ENCODE measurements at places on chromosomes 7 and 10.

GRCh38 chr7:124570558-124570957 lies 195.0 kb downstream of the GPR37 start:
- no peak for DNase-seq

DNA sequence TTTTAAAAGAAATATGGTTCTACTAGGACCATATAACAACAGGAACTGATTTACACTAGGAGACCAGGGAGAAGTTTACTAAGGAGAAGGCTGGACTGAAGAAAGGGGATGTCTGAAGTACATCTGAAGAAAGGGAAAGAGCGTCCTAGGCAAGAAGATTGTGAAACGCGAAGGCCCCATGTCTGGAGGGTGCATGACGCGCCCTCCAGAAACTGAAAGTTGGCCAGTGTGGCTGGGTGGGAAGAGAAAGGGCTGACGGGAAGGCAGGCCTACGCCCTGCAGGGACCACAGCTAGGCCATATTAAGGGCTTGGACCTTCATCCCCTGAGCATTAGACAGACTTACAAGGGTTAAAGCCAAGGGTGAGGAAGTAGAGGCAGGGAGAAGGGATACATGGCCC lies 158.0 kb downstream of the TRIL start:
- no peak for DNase-seq

DNA sequence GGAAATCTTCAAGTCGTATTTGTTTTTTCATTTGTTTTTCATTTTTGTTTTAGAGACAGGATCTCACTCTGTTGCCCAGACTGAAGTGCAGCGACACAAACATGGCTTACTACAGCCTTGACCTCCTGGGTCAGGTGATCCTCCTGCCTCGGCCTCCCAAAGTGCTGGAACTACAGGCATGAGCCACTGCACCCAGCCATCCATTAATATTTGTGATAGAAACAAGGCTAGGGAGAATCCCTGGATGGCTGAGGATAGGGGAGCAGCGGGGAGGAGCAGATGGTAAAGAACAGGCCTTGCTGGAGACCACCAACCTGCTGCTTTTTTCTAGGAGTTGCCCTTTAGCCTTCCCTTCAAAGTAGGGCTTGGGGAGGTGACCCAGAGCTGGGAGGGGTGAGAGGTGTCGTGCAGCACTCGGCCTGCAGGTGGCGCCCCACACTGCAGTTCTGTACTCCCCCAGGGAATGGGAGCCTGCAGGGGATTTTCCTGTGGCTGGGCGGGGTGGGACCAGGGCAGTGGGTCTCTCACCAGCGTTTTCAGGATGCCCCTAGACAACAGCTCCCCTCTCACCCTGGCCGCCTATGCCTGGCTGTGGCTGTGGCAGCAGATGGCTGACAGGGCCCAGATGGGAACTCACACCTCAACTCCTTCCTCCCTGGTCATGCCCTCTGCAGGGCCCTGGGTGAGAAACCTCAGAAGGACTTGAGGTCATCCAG lies 12.6 kb upstream of the CDH23 start:
- DNase-seq, result peak; percentile 22

GRCh38 chr7:40306596-40306995 lies 171.8 kb downstream of the SUGCT start:
- DNase-seq, result no peak

- no peak for DNase-seq
Observed at GRCh38 chr7:44381494-44382220, 56.3 kb upstream of the CAMK2B start.

DNA sequence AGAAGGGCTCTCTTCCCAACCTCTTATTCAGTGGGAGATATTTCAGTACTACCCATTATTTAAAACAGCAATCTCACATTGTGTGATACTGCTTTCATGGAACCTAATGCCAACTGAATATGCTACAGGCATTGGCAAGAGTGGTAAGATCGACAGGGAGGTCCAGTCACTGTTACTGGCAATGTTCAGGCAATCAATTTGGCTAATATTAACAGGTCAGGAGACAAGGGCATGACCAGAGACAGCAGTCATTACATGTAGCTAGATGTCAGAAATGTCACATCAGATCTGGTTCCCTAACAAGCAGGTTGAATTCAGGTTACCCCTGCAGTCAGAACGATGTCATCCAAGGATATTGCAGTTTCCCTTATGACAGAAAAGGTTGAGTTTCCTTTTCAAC lies 129.4 kb downstream of the ARHGAP12 start:
- no peak for DNase-seq

GRCh38 chr7:99090771-99091542 lies 53.0 kb downstream of the SMURF1 start:
- DNase-seq, result peak; percentile 11

DNA sequence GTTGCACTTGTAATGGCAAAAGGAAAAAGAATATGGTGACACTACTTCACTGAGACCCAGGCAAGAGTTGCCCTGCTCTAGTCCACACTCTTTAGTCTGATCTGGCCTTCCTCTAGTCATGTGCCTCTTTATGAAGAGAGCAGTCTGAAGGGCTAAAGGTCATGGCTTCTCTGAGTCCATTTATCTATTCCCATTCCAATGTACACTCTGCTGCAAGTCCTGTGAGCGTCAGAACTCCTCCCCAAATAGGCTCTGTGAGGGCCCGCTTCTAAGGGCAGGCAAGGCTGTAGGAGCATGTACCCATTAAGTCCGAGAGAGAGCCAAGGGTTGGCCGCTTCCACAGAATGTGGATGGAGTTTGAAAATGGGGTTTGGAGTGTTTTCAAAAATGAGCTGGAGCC lies 209.3 kb downstream of the AHR start:
- no peak for DNase-seq

DNA sequence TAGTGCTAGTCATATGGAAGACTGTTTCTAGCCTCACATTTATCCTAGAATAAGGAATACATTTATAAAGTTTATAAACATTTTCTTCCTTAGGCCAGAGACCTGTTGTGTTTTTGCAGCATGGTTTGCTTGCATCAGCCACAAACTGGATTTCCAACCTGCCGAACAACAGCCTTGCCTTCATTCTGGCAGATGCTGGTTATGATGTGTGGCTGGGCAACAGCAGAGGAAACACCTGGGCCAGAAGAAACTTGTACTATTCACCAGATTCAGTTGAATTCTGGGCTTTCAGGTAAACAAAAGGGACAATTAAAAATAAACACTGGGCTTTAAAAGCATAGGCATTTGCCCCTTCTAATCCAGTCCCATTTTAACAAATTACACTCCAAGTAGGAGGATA lies 4.2 kb downstream of the LIPF start:
- no peak for DNase-seq

DNA sequence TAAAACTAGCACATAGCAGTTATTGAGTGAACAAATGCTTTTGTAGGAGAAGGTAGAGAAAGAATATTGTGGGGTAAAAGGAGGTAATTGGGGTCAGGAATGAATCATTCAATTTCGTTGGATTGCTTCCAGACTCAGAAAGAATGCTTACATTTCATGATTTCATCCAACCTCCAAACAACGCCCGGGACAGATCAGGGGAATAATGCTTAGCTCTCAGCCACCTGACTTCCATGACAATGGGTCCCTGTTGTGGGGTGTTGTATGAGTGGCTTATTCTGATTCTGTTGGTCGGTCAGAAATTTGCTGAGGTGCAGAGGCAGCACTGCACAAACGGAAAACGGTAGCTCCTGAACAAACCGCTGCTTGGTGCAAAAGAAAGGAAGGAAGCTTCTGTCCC lies 24.0 kb upstream of the INPP5F start:
- no peak for DNase-seq

- DNase-seq, result no peak
Observed at GRCh38 chr10:497289-497688, 192.2 kb downstream of the DIP2C start.

Data from NCI-H2081 (cell line).